Globus pallidus (tissue), 1 donor: ENCODE measurements at places on chromosomes 5 and 9.

- no peak for DNase-seq
Measured at GRCh38 chr5:72441862-72442540, 65.2 kb downstream of the ZNF366 start.

GRCh38 chr9:4852419-4852818 is 59.7 kb downstream of the RCL1 start:
- DNase-seq, result no peak

DNA sequence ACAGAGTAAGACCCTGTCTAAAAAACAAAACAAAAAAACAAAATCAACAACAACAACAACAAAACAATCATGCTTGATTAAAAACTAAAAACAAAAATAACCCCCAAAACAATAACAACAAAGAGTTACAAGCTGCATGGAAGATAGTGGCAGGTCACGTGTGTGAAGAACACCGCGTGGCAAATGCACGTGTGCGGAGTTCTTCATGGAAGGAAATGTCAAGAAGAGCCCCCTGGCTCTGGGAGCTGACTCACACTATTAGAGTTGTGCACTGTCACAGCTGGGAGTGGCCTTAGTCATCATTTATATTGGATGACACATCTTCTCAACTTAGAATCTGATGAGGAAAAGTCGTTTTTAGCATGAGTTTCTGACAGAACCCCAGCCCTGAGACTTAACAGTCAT is 110.5 kb downstream of the JMY start:
- no peak for DNase-seq

DNA sequence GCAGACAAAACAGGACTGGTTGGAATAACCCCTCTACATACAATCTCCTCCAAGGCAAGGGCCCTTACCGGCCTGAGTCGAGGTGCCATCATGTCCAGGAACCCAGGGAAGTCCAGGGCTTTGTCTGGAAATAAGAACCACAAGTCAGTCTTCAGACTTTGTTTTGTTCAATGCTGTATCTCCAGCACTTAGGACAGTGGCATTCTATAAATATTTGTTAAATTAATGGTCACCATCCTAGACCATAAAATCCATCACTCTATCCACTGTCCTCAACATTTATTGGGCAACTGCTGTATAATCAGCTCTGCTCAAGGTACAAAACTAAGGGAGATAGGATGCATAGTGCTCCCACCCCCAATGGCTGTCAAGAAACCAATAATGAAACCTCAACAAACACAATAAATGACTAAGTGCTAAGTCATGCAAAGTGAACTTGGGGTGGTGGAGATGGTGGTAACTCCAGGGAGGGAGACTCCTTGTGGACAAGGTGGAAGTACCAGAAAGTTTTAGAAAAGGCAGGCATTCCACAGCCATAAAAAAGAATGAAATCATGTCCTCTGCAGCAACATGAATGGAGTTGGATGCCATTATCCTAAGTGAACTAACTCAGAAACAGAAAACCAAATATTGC is 5.0 kb downstream of the RELL2 start:
- no peak for DNase-seq

DNA sequence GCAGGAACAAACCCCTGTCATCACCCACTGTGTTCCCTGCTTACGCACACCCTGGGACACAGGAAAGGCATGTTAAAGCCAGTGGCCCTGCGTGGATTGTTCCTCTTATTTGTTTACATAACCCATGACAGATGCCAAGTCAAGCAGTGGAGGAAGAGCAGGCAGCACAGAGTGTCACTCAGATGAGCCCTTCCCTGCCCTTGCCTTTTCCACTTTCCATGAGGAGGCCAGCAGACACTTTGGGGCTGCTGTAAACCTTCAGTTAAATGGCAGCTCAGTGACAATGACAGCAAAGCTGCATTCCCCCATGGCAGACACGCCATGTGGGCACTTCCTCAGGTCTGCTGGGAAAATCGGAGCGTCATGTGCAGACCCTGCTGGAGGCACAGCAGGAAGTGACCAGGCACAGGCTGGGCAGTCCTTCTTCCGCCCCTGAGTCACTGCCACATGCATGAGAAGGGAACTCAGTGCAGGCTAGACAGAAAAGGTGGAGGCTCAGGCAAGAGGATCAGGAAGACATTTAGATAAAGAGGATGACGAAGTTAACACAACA is 216.8 kb upstream of the PIK3R1 start:
- DNase-seq, result no peak

DNA sequence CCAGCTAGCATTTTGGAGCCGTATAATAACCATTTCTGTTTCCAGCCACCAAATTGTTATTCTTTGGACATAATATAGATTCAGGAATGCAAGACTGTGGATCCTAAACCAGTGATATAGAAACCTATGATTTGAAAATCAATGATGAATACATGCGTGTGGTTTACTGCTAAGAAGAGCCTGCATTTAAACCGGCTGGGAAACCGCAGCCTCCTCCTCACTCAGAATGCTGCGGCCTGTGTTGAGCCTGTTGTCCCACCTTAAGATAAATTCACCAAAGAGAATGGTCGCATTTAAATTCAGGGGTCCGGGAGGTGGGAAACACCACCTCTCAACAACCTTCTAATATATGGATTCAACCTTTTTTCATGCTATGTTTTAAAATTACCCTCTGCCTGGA is 148.0 kb downstream of the MEF2C start:
- DNase-seq, result no peak
